ENCODE measurements at places on chromosomes 3 and 15.

GRCh38 chr15:41983221-41983620, 10.9 kb upstream of the EHD4 start:
- DNase-seq, result no peak

DNA sequence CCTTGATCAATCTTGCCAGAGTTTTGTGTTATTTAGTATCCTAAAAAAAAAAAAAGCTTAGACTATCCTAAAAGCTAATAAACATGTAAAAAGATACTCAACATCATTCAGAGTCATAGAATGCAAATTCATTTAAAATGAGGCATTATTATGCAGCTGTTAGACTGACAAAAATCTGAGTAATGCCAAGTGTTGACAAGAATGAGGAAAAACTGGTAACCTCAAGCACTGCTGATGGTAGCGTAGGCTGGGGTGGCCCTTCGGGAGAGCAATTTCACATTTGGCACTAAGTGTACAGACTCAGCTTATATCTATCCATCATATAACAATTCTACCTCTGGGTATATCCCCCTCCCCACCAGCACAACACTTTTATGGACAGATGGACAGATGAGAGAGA, 280.4 kb downstream of the RAP2B start:
- DNase-seq, result peak; percentile 6

- no peak for DNase-seq
Observed at GRCh38 chr3:194298331-194299227, 52.5 kb downstream of the CPN2 start.

- no peak for DNase-seq
Observed at GRCh38 chr3:38644016-38644661, 5.3 kb downstream of the SCN5A start.

GRCh38 chr15:58203537-58203936, 65.4 kb downstream of the AQP9 start:
- DNase-seq, result peak; percentile 98

DNA sequence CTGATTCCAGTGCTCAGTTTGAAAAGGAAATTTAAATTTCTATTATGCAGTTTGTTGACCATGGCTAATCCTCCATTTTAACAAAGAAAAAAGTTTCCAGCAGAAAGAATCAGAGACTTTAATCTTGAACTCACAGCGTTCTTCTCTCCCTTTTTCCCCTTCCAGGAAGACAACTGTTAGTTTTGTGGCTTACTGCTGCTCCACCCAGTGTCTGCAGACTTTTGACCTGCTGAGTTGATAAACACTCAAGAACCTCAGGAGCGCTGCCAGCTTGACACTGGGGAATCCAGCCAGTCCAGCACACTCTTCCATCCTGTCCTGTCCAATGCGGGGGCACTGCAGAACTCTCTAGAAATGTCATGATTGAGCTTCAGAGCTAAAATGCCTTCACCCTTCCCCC, 134.6 kb downstream of the LRRC28 start:
- peak; percentile 62 for DNase-seq

DNA sequence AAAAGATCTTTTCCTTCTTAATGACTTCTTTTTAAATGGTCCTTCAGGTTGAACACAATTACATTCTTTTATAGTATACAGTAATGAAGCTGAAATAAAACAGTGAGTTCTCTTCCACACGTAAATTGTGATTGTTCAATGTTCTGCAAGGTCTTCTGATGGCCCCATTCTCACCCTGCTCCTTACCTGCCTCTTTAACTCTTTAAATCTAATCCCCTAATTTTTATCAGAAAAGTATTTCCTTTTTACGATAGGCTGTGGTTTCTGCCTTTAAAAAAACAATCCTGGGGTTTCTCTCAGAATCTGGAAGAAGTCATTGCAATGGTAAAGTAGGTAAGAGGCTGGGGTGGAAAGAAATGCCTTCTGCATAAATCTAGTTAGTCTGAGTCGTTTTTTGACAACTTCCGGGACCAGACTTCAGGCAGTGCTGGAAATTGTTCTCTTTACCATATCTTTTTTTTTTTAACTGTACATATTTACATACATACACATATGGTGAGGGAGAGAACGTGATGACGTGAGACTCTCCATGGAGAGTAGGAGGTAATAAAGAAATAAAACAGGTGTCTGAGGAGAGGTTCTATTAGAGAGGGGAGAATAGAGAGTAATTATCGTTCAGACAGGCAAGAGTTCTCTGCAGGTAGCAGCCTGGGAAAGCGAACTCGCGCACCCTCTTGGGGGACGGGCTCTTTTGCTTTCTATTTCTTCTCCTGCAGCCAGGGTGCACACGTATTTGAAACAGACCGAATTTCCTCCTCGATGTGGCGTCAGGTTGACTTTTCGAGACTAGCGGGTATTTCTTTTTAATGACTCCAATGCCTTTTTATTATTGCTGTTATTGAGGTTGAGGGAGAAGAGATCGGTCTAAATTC, at the start of gene SIDT1:
Gene SIDT1, plus strand, starts transcription at position 730 of the 872 bp plus-strand sequence. CDS start 467 bp downstream, outside the sequence.
- peak; percentile 43 for DNase-seq

DNA sequence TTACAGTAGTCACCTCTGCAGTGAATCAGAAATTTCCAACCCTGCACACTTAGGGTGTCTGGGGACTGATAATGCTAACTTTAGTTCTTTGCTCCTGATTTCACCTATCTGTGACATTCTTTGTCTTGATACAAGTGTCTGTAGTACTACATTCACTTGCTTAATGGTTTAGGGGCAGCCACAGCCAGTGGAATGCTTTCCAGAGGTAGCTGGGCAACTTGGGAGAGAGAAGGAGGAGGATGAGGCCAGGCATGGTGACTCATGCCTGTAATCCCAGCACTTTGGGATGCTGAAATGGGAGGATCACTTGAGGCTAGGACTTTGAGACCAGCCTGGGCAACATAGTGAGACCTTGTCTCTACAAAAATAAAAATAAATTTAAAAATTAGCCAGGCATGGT, 8.5 kb downstream of the BAHD1 start:
- peak; percentile 62 for DNase-seq

DNA sequence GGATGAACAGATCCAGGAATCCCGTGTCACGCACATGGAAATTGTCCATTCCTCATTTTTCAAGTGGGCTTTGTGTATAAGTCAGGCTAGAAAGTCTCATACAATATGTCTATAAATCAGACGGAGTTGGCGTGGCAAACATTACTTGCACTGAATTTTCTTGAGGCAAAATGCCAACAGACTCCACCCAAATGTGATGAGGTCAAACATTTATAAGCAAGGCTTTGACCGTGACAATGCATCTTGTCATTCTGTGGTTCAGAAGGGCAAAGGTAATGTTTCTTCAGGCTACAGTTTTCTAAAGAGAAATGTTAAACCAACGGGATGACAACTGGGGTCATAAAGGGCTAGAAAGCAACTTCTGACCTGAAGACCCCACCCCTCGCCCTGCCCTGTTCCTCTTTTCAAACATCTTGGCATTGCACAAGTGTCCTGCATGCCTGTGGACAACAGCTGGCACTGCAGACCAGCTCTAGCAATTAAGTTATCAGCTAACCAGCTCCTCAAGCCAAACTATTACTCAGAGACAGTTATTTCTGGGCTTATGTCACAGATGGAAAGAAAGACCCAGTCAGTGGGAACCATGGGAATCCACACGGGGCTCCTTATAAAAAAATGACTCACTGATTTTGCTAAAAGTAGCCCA, 36.5 kb upstream of the SPTBN5 start:
- peak; percentile 93 for DNase-seq

DNA sequence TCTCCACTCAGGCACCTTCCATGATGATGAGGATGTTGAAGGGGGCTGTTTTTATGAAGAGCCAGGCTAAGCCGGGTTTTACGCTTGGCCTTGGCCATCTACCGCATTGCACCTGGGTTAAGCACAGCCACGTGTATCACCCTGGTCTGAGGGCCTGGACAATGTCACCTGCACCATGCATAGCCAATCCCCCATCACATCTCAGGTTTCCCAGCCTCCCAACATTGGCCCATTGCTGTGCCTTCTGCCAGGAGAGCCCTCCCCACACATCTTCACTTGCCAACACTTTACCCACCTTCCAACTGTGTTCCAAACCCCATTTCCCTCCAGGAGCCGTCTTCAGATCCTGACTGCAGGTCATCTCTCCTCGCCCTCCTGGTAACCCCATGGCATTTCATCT, 135.3 kb upstream of the ABHD17C start:
- DNase-seq, result no peak

DNA sequence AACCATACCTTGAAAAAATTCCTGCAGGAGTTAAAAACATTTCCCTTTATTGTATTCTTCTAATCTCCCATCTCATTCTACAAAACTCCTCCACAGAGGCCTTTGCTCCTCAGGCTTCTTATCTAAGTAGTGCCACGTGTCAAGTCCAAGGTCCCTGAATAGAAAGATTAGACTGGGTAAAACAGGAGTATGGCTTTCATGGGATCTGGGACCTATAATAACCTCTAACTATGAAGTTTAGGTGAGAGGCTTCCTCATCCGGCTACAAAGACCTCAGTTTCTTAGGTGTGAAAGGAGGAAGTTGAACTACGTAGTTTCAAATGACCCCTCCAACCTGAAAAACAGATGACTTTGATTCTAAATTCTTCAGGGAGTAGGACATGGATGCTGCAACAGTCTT, 20.0 kb downstream of the GPR15 start:
- no peak for DNase-seq

DNA sequence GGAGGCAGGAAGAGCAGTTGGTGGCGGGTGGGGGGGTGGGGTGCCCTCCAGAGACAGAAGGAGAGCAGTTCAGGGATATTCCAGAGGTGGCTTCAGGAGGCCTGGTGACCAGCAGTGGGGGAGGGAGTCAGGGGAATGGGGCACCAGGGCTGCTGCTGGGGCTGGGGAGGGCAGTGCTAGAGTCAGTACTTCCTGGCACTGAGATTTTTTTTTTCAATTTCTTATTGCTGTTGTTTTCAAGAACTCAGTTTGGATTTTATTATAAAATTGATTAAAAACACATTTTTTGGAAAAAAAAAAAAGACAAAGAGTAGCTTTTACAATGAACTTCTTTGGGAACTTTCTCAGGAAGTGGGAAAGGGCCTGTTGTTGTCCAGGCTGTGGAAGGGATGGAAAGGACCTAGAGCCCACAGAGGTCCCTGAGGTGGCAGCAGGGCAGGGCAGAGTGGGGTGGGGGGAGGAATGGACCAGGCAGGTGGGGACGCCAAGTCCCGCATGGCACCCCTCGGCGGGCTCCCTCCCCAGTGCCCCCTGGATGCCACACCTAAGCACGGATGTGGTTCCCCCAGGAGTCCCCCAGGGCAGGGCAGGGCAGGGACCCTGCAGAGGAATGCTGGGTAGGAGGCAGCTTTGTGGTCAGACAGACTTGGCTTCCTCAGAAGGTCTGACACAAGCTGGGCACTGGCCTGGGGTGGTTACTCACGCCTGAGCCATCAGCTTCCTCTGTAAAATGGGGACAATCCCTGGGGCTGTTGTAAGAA, 8.5 kb upstream of the ANPEP start:
- peak; percentile 76 for DNase-seq

DNA sequence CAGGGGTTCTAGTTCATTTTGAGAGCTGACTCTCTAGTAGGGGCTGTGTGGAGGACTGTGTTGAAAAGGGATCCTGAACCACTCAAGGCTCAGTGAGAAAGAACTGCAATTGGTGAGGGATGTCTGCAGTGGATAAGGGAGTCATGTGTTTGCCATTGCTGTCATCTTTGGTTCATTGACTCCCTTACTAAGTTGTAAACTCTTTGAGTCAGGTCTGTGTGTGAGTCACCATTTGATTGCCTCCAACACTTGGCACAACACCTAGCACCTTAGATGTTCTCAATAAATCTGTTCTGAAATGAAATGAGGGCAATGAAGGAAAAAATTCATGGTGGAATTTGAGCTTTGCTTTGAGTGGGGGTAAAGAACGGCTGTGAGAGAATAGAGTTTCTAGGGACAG, 51.7 kb downstream of the PLS1 start:
- DNase-seq, result peak; percentile 10

DNA sequence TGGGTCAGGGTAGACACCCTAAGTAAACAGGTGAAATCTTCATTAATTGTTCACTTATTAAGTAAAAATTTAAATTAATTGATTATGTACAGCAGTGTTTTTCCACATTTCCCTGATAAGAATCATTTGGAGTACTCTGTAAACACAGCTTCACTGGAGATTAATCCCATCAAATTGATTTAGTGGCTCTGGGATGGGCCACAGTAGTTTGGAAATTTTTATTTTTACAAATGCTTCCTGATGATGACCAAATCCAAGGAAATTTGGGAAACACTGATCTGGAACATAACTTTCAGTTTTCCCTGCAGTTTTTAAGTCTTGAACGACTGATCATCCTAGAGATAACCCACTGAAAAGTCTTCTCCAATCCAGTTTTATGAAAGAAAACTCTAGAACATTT, 18.8 kb upstream of the RPLP1 start:
- no peak for DNase-seq

DNA sequence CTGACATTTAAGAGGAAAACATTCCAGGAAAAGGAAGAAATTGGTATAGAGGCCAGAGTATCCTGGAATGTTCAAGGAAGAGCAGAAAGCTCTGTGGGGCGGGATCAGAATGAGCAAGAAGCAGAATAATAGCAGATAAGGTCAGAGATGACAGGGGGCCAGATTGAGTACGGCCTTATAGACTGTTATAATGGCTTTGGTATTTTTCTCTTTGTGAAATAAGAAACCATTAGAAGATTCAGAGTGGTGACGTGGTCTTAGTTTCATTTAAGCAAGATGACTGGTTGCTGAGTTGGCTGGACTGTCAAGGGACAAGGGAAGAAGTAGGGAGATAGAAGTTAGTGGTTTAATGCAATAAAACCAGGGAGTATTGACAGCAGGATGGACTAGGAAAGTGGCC, 218.3 kb upstream of the SOX2 start:
- no peak for DNase-seq

DNA sequence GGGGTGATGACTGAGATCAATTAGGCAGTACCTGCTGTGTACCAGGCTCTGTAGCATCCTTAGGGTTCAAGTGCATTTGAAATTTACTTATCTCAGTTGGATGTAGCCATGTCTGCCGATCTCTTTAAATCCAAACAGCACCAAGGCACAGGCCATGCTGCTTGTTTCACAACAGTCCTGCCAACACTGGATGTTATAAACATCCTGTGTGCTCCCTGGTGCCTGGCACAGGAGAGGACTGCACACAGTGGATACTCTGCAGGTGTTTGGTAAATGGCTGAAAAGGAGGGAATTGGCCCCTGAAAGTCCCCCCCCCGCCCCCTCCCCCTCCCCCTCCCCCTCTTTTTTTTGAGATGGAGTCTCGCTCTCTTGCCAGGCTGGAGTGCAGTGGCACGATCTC, 27.0 kb downstream of the CTSH start:
- DNase-seq, result no peak

GRCh38 chr15:34725556-34725955, 29.2 kb downstream of the GJD2 start:
- DNase-seq, result peak; percentile 25
